NCI-H460 (cell line): ENCODE measurements at places on chromosomes 4 and X.

DNA sequence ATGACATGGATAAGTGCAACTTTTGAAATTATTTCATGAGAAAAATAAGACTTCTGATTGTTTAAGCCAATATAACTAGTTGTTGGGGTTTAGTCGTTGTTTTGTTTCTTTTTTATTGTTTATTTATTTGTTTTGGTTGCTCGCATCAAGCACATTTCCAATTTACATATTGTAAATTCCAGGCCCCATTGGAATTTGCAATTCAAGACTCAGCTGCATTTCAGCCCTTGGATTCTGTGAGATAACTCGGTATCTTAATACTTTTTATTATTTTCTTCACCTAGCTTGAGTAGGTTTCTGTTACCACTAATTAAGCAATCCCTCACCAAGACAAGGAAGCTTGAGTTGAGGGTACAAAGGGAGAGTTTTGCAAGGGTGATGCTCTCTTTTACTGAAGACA, 318.3 kb upstream of the GATB start:
- no peak for DNase-seq

- DNase-seq, result no peak
Observed at GRCh38 chr4:71270901-71271300, 67.9 kb upstream of the SLC4A4 start.

DNA sequence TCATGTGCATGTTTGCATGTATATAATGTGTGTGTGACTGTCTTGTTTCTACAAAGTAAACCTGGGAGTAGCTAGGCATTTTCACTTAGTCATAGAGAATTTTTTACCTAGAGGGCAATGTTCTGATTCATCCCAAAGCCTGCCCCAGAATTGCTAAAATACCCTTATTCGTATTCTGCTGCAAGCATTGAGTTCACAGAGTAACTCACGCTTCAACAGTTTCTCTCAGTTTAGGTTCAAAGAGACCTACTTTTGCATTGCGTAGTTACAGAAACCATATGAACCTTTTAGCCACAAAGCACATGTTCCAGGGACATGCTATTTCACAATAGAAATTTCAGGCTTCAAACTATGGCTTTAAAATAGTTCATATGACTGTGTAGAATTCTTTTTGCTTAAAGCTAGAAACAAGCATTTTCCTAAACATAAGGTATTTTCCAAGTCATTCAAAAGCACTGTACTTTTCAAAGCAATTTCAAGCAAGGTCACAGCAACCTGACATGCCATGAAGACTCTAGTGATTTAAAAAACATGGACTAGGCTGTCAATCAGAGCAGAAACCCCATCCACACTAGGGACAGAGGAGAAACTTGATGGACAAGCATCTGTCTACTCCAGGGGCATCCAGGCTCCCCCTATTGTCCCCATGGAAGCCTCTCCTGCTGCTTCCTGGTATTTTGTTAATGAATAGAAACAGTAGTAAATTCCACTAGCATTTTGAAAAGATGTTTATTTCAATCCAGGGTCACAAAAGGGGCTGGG, 81.5 kb upstream of the MAPK10 start:
- no peak for DNase-seq

DNA sequence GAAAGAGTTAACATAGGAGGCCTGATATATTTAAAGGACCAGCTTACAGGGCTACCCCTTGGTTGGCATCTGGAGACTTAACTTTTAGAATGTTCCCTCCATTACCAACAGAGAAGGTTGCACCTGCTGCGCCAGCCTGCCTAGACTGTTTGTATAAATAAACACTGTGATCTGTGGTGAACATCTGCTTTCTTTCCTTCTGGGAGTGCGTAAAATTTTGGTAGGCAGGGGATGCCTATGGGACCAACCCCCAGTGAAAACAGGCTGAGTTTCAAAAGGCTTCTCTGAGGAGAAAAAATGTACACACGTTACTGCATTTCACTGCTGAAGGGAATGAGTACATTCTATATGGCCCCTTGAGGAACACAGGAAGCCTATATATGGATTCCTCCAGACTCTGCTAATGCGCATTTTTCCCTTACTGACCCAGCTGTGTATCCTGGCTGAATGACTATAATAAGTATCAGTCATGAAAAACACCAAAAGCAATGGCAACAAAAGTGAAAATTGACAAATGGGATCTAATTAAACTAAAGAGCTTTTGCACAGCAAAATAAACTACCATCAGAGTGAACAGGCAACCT, 13.8 kb downstream of the CENPC start:
- DNase-seq, result no peak

DNA sequence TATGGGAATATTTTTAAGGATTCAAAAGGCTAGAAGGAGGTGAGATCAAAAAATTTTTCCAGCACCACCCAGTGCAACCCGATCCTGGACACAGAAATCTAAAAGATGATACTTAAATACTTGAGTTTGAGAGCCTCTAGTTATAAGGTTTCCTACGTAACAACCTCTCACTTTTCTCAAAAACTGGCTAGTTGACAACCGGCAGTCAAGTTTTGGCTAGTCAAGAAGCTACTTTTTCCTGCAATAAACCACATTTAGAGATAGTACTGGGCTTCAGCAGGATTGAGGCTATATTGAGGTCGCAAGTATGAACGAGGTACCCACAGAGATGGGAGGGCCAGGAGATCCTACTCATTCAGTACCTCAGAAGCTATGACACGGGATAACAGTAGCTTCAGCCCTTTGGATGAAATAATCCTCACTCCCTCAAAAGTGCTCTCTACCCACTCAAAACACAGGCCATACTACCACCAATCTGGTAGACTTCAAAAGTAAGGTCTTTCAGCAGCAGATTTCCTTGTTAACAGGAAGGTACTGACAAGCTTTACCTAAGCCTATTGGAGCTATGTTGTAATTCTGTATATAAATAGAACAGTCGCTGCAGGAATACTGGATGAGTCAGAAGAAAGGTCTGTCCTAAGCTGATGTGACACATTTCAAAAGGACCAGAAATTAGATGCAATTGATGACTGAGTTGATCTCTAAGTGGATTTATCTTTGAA, 1.5 kb upstream of the TSPAN5 start:
- DNase-seq, result no peak

- DNase-seq, result no peak
Observed at GRCh38 chr4:1183985-1184773, 11.8 kb upstream of the SPON2 start.

GRCh38 chr4:14864365-14865030, 137.8 kb upstream of the CPEB2 start:
- DNase-seq, result no peak

DNA sequence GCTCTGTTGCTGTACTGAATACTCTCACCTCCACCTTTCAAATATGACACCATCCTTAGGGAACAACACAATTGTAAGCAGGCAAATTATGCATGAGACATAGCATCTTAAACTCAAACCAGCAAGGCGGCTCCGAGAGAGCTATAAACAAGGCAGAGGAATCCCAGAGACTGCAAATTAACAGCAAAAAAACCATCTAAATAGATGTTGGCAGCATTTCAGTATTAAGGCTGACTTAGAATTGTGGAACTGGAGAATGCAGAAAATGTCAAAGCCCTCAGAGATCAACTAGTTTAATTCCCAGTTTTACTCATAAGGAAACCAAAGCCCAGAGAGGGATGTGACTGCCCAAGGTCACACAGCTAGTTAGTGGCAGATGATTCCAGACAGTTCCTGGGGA, 37.2 kb upstream of the SPANXC start:
- no peak for DNase-seq
